ENCODE measurements at places on chromosomes 2 and 18.

DNA sequence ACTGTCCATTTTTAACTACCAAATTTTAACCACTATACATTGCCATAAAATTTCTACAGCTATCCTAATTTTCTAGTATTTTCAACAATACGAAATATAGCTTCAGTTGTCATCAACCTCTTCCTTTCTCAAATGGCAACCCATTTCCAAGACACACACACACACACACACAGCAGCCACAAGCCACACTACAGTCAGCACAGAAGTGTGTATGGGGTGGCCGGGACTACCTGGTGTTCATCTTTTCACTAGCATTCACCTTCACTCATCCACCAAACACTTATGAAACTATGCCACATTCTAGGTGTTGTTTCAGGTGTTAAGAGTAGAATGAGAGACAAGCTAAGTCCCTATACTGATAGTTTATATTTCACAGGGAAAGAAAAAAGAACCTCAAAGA is 62.9 kb downstream of the EIF2AK3 start:
- no peak overlapping the region for H3K27ac ChIP-seq
- no peak for DNase-seq
- no peaks in the 10 kb centered on the region for H3K4me1 ChIP-seq
- H3K36me3 ChIP-seq = peaks cover 25% of the 10 kb centered on the region

GRCh38 chr2:238099714-238100048 is 459 bp upstream of the ESPNL start:
- H3K27ac ChIP-seq = no peak overlapping the region
- H3K27me3 ChIP-seq = no peaks in the 10 kb centered on the region
- peak; percentile 54 for DNase-seq
- H3K4me1 ChIP-seq = no peaks in the 10 kb centered on the region
- H3K4me3 ChIP-seq = no peak overlapping the region
- no peaks in the 10 kb centered on the region for H3K36me3 ChIP-seq

- no peak overlapping the region for H3K27ac ChIP-seq
- H3K27me3 ChIP-seq = no peaks in the 10 kb centered on the region
- H3K4me3 ChIP-seq = no peak overlapping the region
- no peak for DNase-seq
Measured at GRCh38 chr2:19218166-19218565, 140.3 kb downstream of the OSR1 start.

DNA sequence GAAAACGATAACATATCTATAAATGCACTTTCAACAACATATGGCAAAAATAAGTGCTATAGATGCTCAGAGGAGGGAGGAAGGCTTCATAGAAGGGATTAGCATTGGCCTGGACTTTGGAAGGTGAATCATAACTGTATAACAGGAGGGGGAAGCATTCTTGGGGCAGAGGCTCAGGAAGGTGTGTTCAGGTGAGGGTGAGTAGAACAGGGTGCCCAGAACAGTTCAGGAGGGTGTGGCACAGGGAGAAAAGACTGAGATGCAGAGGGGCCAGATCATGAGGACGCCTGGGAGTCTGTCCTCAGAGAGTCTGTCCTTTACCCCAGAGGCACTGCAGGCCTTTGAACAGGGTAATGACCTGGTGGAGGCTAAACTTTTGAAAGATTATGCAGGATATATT is 29.3 kb upstream of the MEP1B start:
- no peaks in the 10 kb centered on the region for H3K4me1 ChIP-seq
- no peak overlapping the region for H3K27ac ChIP-seq
- H3K27me3 ChIP-seq = no peaks in the 10 kb centered on the region
- no peak overlapping the region for H3K4me3 ChIP-seq
- DNase-seq = no peak

DNA sequence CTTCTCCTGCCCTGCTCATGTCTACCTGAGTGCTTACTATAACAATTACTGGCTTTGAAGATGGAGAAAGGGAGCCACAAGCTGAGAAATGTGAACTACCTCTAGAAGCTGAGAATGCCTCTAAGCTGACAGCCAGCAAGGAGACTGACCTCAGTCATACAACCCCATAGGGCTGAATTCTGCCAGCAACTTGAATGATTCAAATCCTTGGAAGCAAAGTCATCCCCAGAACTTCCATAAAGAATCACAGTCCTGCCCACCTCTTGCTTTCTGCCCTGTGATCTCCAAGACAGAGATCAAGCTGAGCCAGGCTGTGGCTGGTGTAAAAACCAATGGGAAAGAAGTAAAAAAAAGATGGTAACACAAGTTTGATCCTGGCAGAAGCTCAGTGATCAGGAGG is 288.2 kb upstream of the SPHKAP start:
- no peak overlapping the region for H3K4me3 ChIP-seq
- DNase-seq = no peak
- H3K36me3 ChIP-seq = no peaks in the 10 kb centered on the region

- H3K4me3 ChIP-seq = no peak overlapping the region
- no peaks in the 10 kb centered on the region for H3K27me3 ChIP-seq
- no peak overlapping the region for H3K27ac ChIP-seq
- DNase-seq = no peak
Measured at GRCh38 chr2:169225906-169226305, 136.4 kb downstream of the LRP2 start.

- DNase-seq = no peak
- H3K36me3 ChIP-seq = peaks cover 2% of the 10 kb centered on the region
- H3K4me1 ChIP-seq = no peaks in the 10 kb centered on the region
- no peak overlapping the region for H3K4me3 ChIP-seq
Measured at GRCh38 chr2:88181511-88181910, 11.4 kb downstream of the THNSL2 start.

All from ascending aorta (tissue), 2 donors.